NCI-H2081 treated with DMSO at 0.1 percent for 48 hours (cell line): ENCODE measurements at places on chromosomes 2 and 18.

GRCh38 chr18:5661179-5661578 lies 117.4 kb upstream of the EPB41L3 start:
- DNase-seq, result no peak

DNA sequence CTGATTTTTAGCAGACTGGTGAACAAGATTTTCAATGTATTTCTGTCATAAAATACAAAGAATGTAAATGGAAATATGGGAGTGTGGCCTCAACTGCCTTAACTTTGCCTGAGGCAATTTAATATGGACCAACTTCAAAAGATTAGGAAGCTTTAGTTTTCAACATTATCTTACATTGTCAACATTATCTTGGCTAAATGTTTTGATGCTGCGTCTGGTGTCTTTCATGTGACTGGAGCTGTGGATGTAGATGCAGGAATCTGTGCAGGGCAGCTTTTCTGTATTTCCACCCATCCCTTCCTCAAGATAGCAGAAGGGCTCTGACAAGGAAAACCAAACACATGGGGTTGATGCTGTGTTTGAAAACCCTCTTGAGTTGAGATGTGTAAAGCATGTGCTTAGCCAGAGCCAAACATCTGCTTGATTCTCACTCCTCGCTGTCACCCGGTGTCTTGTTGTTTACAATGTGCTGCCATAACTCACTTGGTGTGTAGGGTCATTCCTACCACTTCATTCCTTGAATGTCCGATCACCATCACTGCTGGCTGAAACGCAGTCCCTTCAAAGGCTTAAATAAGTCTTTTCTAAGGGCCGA lies 33.0 kb downstream of the COPS8 start:
- DNase-seq, result no peak

DNA sequence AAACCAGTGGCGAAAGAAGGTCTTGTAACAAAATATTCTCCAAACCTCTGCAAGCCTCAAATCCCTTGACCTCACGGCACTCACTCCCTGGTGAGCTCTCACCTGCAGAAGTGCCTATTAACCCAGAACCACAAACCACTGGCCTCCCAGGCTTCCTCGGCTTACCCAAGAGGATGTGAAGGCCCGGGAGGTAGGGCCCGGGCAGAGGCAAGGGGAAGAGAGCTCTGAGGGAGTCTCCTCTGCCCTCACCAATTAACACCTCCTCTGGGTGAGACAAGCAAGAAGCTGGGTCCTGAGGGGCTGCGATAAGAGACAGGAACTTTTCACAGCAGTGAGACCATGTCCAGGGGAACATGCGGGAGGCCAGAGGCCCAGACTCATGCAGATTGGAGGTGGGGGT lies 53.7 kb downstream of the EMX1 start:
- DNase-seq, result no peak

DNA sequence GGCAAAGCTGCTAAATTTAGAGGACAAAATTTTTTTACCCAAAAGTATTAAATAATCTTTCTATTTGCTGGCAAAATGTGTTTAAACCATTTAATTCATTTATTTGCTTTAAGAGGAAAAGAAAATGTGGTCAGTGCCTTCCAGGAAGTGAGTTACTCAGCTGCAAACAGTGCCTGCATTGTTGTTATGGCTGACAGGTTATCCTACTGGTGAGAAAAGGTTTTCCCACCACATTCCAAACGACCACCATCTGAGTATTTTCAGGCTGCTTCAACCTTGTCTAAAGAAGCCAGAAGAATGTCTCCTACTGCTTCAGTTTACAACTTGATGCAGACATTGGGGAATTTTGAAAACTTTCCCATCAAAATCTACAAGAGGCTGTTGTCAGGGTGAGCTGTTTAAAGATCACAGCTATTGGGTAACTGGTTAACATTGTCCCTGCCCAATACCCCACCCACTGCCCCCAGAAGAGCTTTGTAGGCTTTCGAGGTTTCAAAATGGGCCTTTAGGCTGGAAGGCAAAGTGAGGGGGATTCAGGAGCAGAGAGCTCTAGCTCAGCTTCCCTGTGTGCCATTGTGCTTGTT lies 461.3 kb upstream of the FANCL start:
- DNase-seq, result no peak

GRCh38 chr2:166651080-166651675 lies 157.1 kb upstream of the SCN7A start:
- DNase-seq, result no peak

GRCh38 chr2:210287301-210287700 lies 27.7 kb downstream of the MYL1 start:
- no peak for DNase-seq

- DNase-seq, result peak; percentile 41
Measured at GRCh38 chr2:240868286-240869108, at the start of gene AGXT. TSS of gene AGXT (plus strand) at chr2:240868824. CDS start at chr2:240868866, 42 bp downstream.

GRCh38 chr18:42801706-42802105 lies 313.8 kb downstream of the RIT2 start:
- no peak for DNase-seq

- no peak for DNase-seq
Measured at GRCh38 chr2:167966937-167967913, 280.2 kb downstream of the STK39 start.

DNA sequence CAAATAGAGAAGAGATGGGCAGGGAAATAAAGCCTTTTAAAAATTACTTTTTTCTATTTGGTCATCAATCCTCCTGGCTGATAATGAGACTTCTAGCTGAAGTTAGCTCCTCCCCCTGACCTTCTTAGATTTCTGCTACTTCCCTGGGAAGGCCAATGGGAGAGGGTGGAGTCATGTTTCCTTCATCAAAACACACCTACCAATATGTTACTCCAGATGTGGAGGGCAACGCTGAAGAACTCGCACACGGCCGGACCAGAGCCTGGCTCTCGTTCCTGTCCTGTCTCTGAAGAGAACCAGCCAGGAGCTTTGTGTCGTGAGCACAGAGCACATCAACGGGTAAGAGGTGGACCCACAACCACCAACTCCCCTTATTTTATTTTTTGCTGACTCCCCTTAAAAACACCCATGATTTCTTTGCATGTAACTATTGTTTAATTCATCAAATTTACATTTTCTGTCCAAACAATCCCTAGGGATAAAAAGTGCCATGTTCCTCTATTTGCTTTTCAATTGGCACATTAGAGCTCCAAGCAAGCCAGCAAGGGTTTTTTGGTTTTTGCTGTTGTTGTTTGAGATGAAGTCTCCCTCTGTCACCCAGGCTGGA lies 94.9 kb downstream of the ADD2 start:
- no peak for DNase-seq

DNA sequence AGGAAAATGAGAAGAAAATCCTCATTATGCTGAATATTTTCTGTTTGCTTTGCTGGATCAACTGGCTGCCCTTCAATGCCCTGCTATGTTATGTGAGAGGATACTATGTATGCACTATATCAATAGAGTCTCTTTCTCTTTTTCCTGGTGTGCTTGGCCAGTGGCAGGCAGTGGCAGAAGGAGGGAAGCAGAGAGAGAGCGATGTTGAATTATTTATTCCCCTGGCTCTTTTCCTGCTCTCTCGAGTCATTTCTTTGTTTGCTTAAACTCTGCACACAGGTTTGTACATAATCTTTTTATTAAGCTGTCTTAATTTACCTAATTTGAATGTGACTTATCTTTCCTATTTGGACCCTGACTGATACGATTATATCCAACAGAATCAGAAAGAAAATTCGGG lies 1727.3 kb downstream of the SUCLG1 start:
- no peak for DNase-seq

- DNase-seq, result no peak
Measured at GRCh38 chr2:186780701-186781316, 68.2 kb downstream of the ZSWIM2 start.

GRCh38 chr18:67916097-67916496 lies 399.6 kb upstream of the DSEL start:
- DNase-seq, result no peak

- no peak for DNase-seq
Measured at GRCh38 chr2:150465703-150466569, 21.5 kb downstream of the RND3 start.

GRCh38 chr2:75547345-75548035 lies 13.2 kb downstream of the EVA1A start:
- DNase-seq, result no peak

GRCh38 chr2:179862898-179863458 lies 1.6 kb upstream of the ZNF385B start:
- no peak for DNase-seq

- DNase-seq, result no peak
Measured at GRCh38 chr2:207688597-207688996, 22.8 kb upstream of the CCNYL1 start.

DNA sequence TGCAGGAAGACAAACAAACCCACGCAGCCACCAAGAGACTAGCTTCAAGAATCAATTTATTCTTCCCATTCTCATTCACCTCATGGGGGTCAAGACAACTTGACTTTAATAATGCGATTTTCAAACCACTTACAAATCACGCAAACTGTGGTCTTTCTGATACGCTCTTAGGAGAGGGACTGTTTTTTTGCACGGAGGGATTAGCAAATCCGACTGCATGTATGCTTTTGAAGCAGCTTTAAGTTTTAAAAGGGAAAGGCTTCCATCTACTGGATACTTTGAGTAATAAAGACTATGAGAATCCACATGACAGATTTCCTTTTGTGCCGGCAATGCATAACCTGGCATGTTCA lies 322.9 kb upstream of the KCNJ3 start:
- DNase-seq, result peak; percentile 57

DNA sequence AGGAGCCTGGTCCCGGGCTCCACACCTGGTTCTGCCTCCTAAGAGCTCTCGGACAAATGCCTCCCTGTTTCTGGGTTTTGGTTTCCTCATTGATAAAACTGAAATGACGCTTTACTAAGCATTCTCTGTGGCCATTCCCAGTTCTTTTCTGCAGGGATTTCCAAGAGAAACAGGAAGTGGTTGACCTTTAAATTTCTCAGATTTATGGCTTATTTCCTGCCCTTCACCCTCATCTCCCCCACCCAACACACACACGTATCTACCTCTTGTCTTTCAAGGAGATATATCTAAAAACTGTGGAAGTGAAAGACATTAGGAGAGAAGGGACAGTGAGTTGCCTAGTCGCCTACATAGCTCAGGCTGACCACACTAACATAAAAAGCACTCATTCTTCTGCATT lies 53.0 kb downstream of the PIEZO2 start:
- DNase-seq, result no peak

GRCh38 chr2:236656721-236657120 lies 87.1 kb downstream of the ACKR3 start:
- DNase-seq, result no peak

DNA sequence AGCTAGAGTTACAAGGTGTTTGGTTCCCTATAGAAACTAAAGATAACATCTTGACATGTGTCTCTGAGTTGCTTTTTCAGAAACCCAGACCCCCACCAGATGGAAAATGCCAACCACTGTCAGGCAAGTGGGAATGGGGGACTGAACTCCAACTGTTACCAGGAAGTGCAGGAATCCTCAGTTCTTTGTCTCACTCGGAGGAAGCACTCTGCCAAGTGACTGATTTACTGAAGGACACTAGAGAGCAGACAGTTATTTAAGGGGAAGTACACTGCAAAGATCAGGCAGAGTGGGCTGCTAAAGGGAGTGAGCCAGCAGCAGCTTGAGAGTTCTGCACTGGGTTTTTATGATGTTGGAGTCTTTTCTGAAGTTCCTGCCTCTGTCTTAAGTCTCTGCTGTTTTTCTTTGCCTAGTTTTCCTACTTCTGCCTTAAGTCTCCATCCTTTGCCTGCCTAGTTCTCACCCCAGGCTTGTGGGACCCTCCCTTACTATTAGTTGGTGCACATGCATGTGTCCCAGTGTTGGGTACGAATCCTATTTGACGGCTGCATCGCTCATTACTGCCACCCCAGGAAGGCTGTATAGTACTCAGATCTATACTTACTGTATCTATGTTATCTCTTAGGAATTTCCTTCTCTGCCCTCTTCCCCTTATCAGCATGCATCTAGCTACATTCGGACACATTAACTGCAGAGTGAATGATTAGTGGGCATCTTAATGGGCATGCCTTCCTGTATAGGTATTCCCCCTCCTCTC lies 97.1 kb downstream of the TEX51 start:
- no peak for DNase-seq

GRCh38 chr2:213627054-213627710 lies 342.9 kb downstream of the SPAG16 start:
- DNase-seq, result no peak

DNA sequence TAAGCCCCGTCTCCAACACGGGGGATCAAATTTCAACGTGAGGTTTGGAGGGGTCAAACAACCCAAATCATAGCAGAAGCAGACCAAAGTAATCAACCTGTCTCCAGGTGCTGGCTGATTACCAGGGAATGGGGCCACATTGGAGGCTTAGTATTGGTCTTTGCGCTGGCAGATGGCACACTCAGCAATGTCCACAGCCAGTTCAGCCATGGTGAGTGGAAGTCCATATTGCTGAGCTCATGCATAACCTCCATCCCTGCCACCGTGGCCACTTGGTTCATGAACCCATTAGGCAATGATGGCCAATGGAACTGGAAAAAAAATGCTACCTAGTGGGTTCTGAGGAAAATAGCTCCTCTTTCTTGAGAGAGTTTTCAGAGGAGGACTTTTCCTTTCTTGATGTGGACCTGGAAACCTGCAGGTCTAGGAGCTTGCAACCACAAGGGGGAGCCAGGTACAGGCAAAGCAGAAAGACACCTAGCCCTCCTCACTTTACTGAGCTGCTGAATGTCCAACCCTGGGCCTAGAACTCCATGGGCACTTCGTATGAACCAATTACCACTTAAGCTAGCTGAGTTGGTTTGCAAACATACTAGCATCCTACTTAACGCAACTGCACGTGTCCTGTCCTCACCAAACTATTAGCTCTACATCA lies 128.0 kb upstream of the GYPC start:
- no peak for DNase-seq

DNA sequence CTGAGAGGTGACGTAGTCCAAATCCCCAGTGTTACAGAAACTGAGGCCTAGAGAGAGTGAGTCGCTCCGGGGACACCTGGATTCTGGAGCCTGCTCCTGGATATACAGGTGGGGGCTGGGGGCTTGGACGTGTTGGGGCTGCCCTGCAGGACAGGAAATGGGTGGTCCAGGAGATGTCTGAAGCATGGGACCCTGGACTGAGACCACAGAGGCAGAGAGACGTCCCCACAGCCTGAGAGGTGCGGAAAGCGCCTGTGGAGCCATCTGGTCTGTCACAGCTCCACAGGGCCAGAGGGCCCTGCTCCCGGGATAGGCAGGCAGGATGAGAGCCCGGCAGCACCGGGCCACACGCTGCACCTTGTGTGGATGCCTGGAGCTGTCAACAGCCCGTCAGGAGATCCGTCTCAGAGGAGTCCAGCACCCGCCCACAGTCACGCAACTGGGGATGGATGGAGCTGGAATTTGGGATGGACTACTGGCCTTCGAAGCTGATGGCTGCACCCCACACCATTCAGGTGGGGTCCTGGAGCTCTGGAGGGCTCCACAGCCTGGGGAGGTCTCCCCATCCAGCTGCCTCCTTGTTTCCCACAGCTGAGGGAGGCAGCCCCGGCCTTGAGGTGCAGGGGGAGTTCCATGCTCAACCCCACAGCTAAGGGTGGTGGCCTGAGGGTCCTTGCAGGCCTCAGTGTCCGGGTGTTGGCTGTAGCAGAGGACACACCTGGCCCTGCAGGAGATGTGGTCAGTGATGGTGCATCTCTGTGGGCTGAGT lies 303.0 kb downstream of the NDUFA10 start:
- DNase-seq, result no peak
